ENCODE measurements at places on chromosomes 5 and 9.
A peak's percentile ranks its signal among the peaks of the same experiment; 100 is the strongest.

GRCh38 chr5:15321776-15322175 is 178.2 kb upstream of the FBXL7 start:
- no peak for DNase-seq

- DNase-seq: no peak
Measured at GRCh38 chr9:88706193-88707113, 171.5 kb downstream of the NXNL2 start.

DNA sequence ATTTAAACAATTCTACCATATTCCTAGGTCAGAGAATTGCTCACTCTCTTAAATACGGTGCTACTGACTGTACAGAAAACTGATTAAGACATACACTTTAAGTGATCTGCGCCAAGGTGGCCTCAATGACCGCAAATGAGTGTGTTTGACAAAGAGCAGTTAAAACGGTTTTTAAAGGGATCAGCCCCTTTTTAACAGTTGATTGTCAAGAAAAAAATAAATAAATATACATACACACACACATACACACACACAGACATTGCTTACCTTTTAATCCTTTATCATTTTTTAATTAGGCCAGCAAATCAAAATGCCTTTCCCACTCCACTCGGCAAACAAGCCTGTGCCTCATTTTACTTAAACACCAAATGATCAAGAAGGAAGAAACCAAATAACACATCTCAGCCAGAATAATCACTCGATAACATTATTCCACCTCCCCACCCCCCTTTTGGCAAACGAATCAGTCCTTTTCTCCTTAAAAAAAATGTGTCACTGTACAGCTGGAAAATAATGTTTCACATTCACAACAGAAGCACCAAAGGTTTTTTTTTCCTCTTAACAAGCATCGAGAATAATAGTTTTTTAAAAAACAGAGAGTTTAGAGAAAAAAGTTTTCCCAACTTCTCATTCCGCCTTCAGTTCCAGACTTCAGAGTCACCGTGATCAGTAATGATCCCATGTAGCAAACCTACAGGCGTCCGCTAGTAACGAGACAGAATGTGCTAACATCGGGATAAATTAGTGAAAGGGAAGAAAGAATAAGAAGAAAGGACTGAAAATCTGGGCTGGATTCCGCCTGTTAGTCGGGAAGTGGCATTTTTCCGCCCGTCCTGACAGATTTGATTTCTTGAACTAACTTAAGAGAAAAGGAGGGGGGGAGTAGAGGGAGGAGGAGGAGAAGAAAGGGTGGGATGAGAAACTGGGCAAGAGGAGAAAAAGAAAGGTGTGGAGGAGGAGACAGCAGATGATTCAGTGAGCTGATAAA is at the start of gene ZNF608:
Gene ZNF608 (minus strand): TSS at position 712 of the 988 bp plus-strand sequence. CDS start 1,650 bp downstream, outside the sequence.
- DNase-seq: no peak

GRCh38 chr5:14438195-14438606 is 143.4 kb upstream of the OTULINL start:
- DNase-seq: no peak

GRCh38 chr5:130642461-130642860 is 522.6 kb downstream of the HINT1 start:
- no peak for DNase-seq

DNA sequence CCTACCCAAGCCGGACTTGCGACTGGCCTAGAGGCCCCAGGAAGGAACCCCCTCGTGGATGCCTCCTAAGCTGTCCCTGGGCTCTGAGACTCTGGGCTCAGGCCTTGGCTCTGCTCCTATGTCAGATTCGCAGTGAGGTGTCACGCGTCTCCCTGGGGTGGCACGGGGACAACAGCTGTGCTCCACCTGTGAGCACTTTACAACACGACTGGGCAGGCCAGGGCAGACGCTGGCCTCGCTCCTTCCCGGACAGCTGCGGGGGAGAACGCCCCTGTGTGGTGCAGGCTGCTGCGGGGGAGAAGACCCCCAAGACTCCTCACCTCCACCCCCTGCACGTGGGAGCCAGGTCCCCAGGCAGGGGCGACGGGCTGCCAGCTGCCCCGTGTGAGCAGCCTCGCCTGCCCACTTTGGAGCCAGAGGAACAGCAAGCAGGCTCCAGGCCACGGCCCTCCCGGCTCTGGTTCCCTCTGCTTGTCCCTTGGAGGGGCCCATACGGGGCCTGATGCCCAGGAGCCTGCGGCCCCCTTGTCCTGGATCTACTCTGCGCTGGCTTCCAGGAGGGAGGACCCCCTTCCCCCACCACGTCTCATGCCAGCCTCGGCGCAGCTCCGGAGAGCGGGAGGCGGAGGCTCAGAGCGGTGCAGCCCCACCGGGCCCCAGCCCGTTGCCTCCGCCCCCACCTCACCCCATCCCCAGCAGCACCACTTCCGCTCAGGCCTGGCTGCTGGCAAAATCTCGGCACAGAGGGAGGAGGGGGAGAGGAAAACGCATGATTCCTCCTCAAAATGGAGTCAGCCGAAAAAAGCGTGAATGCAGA is 36.0 kb downstream of the SARDH start:
- DNase-seq: peak; percentile 82

DNA sequence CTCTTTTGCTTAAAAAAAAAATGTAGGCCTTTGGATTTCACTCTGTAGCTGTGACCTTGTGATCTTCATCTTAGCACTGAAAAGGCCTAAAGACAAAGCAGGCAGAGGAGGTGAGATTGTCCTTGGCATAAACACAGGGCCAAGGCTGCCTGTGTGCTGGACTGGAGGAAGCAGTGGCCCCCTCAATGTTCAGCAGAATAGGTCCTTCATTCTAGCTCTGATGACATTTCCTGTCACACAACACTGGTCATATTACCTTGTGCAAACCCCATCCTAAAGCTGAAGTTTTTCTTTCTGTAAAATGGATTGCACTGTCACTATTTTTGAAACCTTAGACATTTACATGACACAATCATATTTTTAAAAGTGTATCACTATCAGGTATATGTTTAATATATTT is 147.4 kb downstream of the INSYN2B start:
- DNase-seq: no peak

- DNase-seq: no peak
Measured at GRCh38 chr9:125768803-125769202, 21.6 kb downstream of the PBX3 start.

DNA sequence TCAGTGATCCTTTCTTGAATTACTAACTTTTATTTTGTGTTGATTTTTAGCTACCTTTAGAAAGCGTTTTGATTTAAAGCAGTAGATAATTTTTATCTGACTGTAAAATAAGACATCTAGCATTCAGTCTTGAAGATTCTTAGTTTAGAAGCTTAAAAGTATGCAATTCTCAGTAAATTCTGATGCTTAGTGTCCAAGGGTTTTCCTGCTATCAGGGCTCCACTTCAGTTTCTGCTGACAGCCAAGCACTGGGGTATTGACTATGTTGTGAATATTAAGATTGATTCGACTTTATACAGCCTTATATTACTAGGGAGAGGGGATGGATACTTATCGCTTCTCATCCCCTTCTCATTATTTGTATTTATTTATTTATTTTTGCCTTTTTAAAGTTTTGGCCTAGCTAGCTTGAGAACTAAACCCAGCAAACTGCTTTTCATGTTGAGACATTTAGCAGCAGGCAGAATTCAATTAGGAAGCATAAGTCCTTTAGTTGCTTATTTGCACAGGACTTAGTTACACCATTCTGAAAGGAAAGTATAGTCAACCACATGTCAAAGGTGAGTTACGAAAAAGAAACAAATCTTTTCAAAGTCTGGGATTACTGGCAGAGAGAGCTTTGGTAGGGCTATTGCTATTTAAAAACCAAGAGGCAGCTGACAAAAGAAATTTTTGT is 2.9 kb downstream of the PBX3 start:
- no peak for DNase-seq

DNA sequence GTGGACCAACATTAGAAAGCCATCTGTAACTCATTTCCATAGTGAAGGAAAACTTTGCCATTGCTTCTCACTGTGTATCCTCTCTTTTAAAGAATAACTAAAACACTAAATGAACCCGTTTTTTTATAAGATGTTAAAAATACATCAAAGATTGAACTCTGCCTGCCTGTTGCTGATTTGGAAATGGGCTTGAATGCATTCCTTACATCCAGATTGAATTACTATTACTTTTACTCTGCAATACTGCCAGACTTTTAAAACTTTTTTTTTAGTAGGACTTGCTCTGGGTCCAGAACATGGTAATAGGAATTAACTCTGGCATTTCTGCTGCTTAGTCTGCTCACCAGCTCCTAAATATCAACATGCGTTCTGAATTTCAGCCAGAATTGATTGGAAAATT is 176.8 kb upstream of the PAPPA start:
- DNase-seq: no peak

- DNase-seq: no peak
Measured at GRCh38 chr5:11477786-11478185, 426.5 kb downstream of the CTNND2 start.

- no peak for DNase-seq
Measured at GRCh38 chr9:14633148-14633547, 60.1 kb downstream of the ZDHHC21 start.

GRCh38 chr5:143716881-143717280 is 95.1 kb upstream of the HMHB1 start:
- DNase-seq: no peak

- peak; percentile 59 for DNase-seq
Measured at GRCh38 chr9:21813575-21814473, 11.4 kb downstream of the MTAP start.

DNA sequence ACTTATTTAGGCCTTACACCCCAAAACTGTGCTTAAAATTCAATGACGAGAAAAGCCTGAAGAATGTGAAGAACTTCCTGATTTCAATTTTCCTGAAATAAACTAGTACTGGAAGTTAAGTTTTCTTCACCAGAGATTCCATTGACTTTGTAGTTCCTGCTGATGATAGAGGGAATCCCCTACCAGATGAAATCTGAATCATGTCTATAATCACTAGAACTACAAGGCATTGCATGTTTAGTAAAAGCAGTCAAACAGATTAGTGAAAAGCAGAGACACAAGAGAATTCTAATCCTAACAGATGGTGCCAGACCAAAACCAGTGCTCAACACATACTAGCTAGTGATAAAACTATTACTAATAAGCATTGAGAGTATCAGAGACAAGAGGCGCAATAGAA is 130.0 kb downstream of the PDE4D start:
- no peak for DNase-seq

DNA sequence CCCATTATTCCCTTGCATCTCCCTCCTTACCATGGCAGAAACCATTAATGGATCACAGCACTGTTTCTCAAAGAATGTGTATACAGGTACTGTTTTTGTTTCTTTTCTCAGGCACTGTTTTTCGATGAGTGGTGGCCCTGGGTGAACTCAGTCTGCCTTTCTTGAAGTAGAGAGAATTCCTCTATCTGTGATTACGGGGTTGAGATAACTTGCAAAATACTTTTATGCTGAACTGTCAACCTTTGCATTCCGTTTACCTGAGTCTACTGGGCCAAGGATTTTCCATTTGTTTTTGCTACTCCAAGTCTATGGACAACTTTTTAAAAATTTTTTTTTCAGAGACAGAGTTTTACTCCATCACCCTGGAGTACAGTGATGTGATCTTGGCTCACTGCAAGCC is 82.7 kb upstream of the CLINT1 start:
- DNase-seq: no peak

- no peak for DNase-seq
Measured at GRCh38 chr5:160162910-160163309, 43.7 kb upstream of the PWWP2A start.

- DNase-seq: no peak
Measured at GRCh38 chr5:113060408-113061025, 83.9 kb downstream of the DCP2 start.

- peak; percentile 58 for DNase-seq
Measured at GRCh38 chr5:74640954-74641734, 616 bp upstream of the ENC1 start.

DNA sequence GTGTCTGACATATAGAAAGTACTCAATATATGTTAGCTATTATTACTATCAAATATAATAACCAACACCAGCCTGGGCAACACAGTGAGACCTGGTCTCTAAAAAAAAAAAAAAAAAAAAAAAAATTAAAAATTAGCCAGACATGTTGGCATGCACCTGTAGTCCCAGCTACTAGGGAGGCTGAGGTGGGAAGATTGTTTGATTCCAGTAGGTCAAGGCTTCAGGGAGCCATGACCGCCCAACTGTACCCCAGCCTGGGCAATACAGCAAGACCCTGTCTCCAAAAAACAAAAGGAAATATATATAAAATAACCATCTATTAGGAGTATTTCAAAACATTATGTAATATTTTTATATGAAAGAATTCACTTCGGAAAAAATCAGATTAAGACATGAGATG is 40.6 kb downstream of the CLINT1 start:
- no peak for DNase-seq

- DNase-seq: no peak
Measured at GRCh38 chr5:13250464-13251291, 693.8 kb downstream of the DNAH5 start.

DNA sequence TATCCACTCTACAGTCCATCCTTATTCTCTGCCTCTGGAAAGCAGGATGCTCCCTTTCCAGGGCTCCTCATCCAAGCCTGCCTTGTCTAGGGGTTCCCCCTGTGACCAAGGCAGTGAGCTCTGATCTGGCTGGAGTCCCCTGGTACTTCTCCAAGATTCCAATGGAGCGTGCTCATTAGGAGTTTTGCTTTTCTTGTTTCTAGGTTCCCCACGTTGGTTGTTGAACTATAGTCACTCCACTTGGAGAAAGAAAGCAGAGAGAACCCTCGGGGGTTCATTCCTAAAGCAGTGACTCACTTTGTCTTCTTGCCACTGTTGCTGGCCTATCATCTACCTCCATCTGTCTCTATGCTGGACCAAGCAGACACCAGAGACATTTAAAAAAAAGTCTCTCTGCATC is 192.6 kb downstream of the TLE4 start:
- DNase-seq: no peak

DNA sequence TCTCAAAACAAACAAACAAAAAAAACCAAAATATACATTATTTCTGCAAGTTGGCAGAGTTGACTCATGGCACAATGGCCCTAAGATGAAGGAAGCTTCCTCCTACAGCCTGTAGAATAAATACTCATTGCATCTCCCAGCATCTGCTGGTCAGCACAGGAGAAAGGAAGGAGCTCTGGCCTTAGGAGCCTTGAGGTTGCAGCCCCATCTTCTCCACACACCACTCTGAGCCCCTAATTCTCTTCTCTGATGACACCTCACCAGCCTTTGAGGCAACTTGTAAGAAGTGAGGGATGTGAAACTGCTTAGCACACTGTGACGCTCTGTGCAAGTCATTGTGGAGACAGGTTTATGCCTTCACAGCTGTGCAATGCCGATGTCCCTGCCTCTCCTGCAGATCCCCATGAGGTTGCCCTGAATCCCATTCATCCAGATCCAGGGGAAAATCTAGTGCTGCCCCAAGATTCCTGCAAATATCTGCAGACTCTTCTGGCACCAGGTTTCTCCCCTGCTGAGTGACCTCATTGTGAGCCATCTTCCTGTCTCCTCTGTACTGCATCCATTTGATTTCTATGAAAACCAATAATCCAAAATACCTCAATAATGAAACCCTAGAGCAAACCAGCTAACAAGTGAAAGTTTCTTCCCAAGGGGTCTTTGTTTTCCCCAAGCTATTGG is 65.3 kb upstream of the TGFBR1 start:
- DNase-seq: no peak

- no peak for DNase-seq
Measured at GRCh38 chr9:1701113-1701512, 314.0 kb upstream of the SMARCA2 start.

Data from activated CD4-positive, alpha-beta T cell treated with anti-CD3 and anti-CD28 coated beads for 48 hours (primary cell).